ENCODE measurements at places on chromosomes 3 and 15. TPM values are rescaled to one million over a fixed set of nuclear protein-coding genes. Genes with fewer than 3 reads are reported as not detected.
A peak's percentile ranks its signal among the peaks of the same experiment; 100 is the strongest.

- no peaks in the 10 kb centered on the region for H3K36me3 ChIP-seq
- no peak overlapping the region for H3K27ac ChIP-seq
- H3K4me3 ChIP-seq, result no peak overlapping the region
- H3K27me3 ChIP-seq, result no peaks in the 10 kb centered on the region
Measured at GRCh38 chr3:187875863-187876262, 130.6 kb upstream of the BCL6 start.

DNA sequence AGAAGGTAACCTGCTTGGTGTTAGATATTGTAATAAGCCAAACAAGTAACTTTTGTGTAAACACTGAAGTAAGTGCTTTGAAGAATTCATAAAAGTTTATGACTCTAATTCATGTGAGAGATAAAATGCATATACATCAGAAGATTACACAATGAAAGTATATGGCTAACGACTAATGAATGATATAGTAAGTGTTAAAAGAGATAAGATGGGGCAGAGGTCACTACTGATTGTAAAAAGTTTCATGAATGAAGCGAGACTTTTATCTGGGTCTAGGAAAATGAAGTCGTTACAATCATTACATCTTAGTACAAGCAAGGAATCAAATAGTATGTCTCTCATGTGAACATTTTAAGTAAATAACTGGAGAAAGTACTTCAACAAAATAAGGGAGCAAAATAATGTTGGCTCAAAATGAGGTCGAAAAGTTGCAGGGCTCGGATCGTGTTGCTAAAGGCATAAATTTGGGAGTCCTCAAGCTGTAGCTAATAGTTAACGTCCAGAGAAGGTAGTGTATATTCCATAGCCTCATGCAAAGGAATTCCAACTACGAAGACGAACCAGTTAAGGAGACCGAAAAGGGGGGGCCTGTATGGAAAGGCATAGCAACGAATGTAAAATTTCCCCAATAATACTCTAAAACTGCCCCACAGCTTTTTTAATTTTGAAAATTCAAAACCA lies 984 bp upstream of the DUT start:
- H3K27ac ChIP-seq, result peak overlapping the region; percentile 98
- no peaks in the 10 kb centered on the region for H3K27me3 ChIP-seq
- H3K4me1 ChIP-seq, result peaks cover 7% of the 10 kb centered on the region

The EBLN2 gene
- total RNA-seq, result 5.5 TPM

The LRRIQ4 gene
- total RNA-seq, result 0.20 TPM

DNA sequence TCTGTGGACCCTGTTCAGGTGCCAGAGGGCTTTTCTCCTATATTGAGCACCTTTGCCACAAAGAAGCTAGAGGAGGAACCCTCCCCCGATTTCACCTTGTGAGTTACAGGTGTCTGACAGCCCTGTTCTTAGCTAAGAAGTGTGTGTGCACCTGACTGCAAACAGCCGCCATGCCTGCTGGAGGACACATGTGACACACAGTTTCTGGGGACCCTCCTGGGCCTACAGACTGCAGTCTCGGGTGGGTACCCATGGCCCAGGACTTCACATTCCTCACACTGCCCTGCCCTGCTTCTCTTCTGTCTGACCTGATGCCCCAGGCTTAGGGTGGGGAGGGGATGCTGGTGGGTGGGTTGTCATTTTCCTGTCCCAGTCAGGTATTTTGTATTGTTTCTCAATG lies 140.6 kb downstream of the CACNA1D start:
- no peak overlapping the region for H3K27ac ChIP-seq
- no peak overlapping the region for H3K4me3 ChIP-seq
- no peak for DNase-seq
- H3K27me3 ChIP-seq, result no peaks in the 10 kb centered on the region
- no peaks in the 10 kb centered on the region for H3K4me1 ChIP-seq
- H3K36me3 ChIP-seq, result no peaks in the 10 kb centered on the region

DNA sequence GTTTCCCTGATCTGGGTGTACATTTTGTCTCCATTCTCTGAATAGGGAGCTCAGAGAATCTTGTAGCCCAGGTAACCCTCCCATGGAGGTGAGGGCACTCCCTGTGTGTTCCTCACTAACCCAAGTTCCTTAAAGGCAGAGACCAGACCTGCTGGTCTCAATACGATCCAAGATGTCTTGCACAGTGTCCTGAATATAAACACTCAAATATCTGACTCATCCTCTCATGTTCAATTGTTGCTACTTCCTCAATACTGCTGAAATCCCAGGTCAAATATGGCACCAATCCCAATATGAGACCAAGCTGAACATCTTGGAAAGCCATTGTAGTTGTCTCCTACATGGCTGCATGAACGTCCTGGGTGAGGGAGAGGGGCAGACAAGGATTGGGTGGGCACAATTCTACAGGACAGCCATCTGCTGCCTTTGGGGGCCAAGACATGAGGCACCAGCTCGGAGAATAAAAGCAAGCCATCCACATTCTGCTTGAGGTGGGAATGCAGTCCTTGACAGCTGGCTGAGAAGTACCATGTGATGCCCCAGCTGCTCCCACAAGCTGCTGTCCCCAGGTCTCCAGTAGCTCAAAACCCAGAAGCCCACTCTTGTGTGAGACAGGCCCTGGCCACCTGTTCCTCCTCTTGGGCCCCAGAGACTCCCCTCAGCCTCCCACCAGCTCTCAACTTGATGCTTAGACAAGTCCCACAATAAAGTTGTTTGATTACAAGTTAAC lies 18.2 kb downstream of the TBC1D2B start:
- no peaks in the 10 kb centered on the region for H3K36me3 ChIP-seq
- DNase-seq, result no peak
- H3K27me3 ChIP-seq, result no peaks in the 10 kb centered on the region
- no peak overlapping the region for H3K4me3 ChIP-seq
- H3K27ac ChIP-seq, result no peak overlapping the region

The GOLGA8G gene
- not detected for total RNA-seq

The CEMIP gene
- 257 TPM for total RNA-seq

- H3K4me1 ChIP-seq, result no peaks in the 10 kb centered on the region
- H3K27ac ChIP-seq, result no peak overlapping the region
- DNase-seq, result no peak
- H3K4me3 ChIP-seq, result no peak overlapping the region
Measured at GRCh38 chr3:47910233-47910632, 106.0 kb downstream of the MAP4 start.

- no peak overlapping the region for H3K27ac ChIP-seq
- H3K27me3 ChIP-seq, result no peaks in the 10 kb centered on the region
- H3K36me3 ChIP-seq, result no peaks in the 10 kb centered on the region
- H3K4me3 ChIP-seq, result no peak overlapping the region
Measured at GRCh38 chr3:110311541-110311940, 760.1 kb upstream of the NECTIN3 start.

DNA sequence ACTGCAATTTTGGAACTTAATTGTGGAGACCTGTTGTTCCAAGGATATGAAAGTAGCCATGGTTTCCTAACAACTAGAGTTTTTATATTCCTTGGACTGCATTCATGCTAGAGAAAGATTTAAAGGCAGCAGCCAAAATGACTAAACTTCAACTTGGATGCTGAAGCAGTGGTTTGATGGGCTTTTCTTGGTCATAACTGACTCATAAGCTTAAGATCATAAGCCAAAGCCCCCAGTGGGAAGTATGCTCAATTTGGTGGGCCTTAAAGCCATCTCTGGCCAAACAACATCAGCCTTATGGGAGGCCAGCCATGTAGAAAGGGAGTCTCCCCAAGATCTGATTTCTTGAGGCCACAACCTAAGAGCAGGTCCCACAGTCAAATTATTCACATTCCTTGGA lies 80.2 kb downstream of the ZNF280D start:
- H3K4me3 ChIP-seq, result no peak overlapping the region
- no peaks in the 10 kb centered on the region for H3K4me1 ChIP-seq
- no peak overlapping the region for H3K27ac ChIP-seq
- peaks cover 8% of the 10 kb centered on the region for H3K36me3 ChIP-seq
- H3K27me3 ChIP-seq, result no peaks in the 10 kb centered on the region
- no peak for DNase-seq

The EHHADH gene
- 4.6 TPM for total RNA-seq

The GP9 gene
- 0.72 TPM for total RNA-seq

GRCh38 chr3:55576621-55577388 lies 89.7 kb upstream of the WNT5A start:
- no peak for DNase-seq
- peaks cover 11% of the 10 kb centered on the region for H3K4me1 ChIP-seq
- H3K27ac ChIP-seq, result no peak overlapping the region
- no peak overlapping the region for H3K4me3 ChIP-seq

The GOLGA8S gene
- total RNA-seq, result 1.1 TPM

- no peaks in the 10 kb centered on the region for H3K4me1 ChIP-seq
- no peak for DNase-seq
- no peak overlapping the region for H3K4me3 ChIP-seq
- H3K27me3 ChIP-seq, result no peaks in the 10 kb centered on the region
- H3K27ac ChIP-seq, result no peak overlapping the region
- H3K36me3 ChIP-seq, result no peaks in the 10 kb centered on the region
Measured at GRCh38 chr3:27080258-27080525, 289.0 kb downstream of the NEK10 start.

DNA sequence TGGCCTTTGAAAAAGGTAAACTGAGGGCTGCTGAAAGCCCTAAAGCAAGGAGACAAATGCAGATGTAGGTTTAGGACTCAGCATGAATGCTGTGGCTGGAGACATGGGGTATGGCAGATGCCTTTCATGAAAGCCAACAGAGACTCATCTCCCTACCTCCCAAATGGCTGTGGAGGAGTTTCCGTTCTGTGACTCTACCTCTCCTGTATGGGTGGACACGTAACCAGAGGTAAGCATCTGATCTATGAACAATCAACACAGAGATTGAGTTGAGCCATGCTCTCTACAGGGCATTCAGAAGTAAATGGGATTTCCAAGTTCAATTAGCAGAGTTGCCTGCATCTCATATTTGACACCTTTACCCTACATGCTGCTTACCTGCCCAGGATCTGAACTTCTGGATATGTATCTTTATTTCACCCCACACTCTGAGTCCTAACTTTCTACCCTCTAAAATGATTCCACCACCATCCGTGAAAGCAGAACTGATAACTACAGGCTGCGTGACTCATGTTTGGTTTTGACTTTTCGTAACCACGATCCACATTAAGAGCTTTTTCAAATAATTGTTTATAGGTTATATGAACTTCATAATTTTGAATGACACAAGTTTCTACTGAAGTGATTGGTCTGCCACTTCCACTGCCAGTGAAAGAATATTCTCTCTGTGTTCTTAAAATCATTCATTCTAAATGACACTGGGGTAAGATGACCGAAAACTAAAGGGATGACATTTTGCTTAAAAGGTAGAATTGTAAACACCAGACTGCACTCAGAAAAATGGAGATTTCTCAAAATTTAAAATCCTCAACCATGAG lies 1058.7 kb downstream of the FHIT start:
- no peaks in the 10 kb centered on the region for H3K36me3 ChIP-seq
- no peak overlapping the region for H3K27ac ChIP-seq
- H3K27me3 ChIP-seq, result no peaks in the 10 kb centered on the region

DNA sequence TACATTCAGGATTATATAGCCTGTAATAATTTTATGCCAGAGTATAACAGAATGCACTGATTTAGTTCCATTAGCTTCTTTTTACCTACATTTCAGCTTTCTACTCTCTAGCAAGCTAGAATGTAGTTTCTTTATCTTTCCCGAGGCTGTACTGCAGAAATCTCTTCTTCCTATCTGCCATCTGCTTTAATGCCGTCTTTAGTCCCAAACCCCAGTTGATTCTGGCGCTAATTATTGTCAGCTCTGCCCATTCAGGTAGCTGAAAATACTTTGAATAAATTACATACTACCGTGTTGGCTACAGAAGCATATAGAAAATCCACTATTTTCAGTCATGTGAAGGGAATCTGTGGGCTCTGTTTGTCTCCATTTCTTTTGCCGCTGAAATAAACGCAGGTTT lies 706.7 kb downstream of the NTRK3 start:
- no peak overlapping the region for H3K4me3 ChIP-seq
- no peak for DNase-seq
- H3K27ac ChIP-seq, result no peak overlapping the region
- no peaks in the 10 kb centered on the region for H3K27me3 ChIP-seq
- no peaks in the 10 kb centered on the region for H3K4me1 ChIP-seq
- no peaks in the 10 kb centered on the region for H3K36me3 ChIP-seq

- no peaks in the 10 kb centered on the region for H3K4me1 ChIP-seq
- no peak overlapping the region for H3K4me3 ChIP-seq
- no peak for DNase-seq
- no peak overlapping the region for H3K27ac ChIP-seq
Measured at GRCh38 chr3:129857899-129858298, 35.6 kb downstream of the TMCC1 start.

- no peak for DNase-seq
- H3K36me3 ChIP-seq, result no peaks in the 10 kb centered on the region
- H3K4me3 ChIP-seq, result no peak overlapping the region
- H3K4me1 ChIP-seq, result no peaks in the 10 kb centered on the region
- no peaks in the 10 kb centered on the region for H3K27me3 ChIP-seq
- no peak overlapping the region for H3K27ac ChIP-seq
Measured at GRCh38 chr15:99326235-99326634, 75.0 kb downstream of the LRRC28 start.

- no peaks in the 10 kb centered on the region for H3K36me3 ChIP-seq
- peaks cover 34% of the 10 kb centered on the region for H3K4me1 ChIP-seq
- no peak overlapping the region for H3K4me3 ChIP-seq
- H3K27me3 ChIP-seq, result peaks cover 14% of the 10 kb centered on the region
- H3K27ac ChIP-seq, result no peak overlapping the region
Measured at GRCh38 chr3:195758721-195759353, 38.1 kb downstream of the MUC20 start.

The RASL12 gene
- total RNA-seq, result 18.1 TPM

GRCh38 chr3:65714134-65714533 lies 324.6 kb downstream of the MAGI1 start:
- peak overlapping the region; percentile 22 for H3K27ac ChIP-seq
- no peaks in the 10 kb centered on the region for H3K36me3 ChIP-seq
- H3K4me3 ChIP-seq, result no peak overlapping the region
- peak; percentile 41 for DNase-seq

DNA sequence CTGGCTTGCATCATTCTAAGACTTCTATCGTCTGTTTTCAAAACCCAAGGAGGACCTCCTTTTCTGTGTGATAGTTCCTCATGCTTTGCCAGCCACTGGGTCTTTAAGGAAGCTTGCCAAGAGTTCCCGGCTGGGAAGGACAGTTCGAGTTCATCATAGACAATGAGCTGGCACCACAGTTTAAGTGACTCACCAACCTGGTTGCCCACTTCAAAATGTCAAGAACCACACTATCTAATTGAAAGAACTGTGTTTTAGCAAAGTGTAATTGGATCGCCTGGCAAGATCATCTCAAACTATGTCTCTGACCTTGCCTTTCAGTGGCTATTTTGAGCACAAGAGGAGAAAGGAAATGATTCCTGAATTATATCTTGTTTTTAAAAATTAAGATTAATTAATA lies 27.9 kb downstream of the SOX2 start:
- H3K36me3 ChIP-seq, result peaks cover 2% of the 10 kb centered on the region
- H3K4me1 ChIP-seq, result peaks cover 15% of the 10 kb centered on the region
- H3K27ac ChIP-seq, result peak overlapping the region; percentile 10
- no peak for DNase-seq
- H3K4me3 ChIP-seq, result no peak overlapping the region
- H3K27me3 ChIP-seq, result peaks cover 3% of the 10 kb centered on the region

The ANKRD34C gene
- total RNA-seq, result 0.99 TPM

The CFAP91 gene
- total RNA-seq, result 8.8 TPM

The ACKR4 gene
- total RNA-seq, result 1.1 TPM

All from spinal cord (tissue), 10 donors.